ENCODE measurements at places on chromosomes 2 and 18.

DNA sequence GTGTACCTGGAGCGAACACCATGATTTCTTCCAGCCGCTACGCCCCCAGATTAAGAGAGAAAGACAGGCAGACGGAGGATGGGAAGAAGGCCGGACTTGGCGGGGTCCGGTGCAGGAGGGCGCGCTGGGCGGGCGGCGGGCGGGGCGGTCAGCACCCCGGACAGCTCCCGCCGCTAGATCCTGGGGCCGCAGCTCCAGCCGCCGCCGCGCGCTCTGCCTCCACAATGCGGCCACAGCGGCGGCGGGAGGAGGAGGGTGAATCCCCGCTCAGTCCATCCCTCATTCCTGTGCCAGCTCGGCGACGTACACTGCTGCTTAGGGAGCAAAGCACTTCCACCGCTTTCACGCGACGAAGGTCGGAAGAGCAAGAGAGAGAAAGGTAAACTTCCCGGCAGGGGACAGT lies at the start of gene AKAIN1:
Gene AKAIN1, minus strand, starts transcription at position 226 of the 403 bp plus-strand sequence. Its CDS starts 204 bp downstream, at position 22.
- peak; percentile 15 for DNase-seq

DNA sequence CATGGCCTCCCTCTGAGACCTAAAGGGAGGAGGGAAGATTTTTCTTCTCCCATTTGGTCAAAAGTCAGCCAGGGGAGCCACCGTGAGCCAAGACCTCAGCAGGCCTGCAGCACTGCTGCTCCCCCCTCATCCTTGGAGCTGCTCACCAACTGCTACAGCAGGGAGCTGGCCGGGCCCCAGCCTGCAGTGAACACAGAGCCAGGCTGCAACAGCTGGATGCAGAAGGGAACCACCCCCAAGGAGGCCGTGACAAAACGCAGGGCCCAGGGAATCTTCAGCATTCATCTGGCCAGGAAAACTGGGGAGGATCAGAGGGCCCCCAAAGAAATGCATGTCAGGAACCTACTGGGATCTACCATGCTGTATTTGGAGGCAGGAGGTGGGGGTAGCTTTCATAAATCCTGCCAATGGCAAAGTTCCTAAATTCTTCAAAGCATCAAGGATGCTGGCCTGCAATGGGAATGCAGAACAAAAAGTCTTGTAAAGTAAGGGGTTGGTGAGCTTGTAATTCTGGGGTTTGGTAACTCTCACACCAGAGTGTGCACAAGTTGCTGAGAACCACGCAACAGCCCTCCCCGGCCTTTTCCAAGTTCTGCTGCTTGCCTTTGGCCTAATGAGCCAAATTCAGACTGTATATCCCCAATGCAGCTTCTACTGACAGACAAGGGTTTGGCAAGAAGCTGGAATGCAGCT lies 61.0 kb downstream of the CACNB4 start:
- no peak for DNase-seq

GRCh38 chr2:68748568-68748967 lies 14.0 kb downstream of the ARHGAP25 start:
- DNase-seq = no peak

GRCh38 chr2:203893840-203894239 lies 26.3 kb downstream of the CTLA4 start:
- DNase-seq = no peak

DNA sequence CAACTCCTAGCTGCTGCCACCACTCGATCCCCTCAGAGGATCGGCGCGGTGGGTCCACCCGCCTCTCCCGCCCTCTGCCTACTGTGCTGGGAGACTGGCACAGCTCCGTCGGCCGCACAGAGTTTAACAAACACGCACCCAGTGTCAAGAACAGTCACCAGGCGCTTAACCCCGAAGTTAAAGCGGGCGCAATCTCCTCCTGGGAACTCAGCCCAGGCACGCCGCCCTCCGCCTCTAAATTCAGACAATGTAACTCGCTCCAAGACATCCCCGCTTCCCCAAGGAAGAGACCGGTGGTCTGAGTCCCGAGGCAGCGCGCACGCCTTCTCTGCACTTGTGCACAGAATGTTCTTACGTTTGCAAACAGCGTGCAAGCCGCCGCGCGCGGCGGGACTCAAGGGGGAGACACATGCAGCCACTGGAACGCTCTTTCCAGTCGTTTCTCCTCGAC lies 533 bp downstream of the CXCR4 start:
- peak; percentile 30 for DNase-seq

GRCh38 chr2:184835398-184835715 lies 237.0 kb downstream of the ZNF804A start:
- DNase-seq = no peak

- DNase-seq = no peak
Observed at GRCh38 chr18:36831139-36831538, 2.2 kb downstream of the KIAA1328 start.

DNA sequence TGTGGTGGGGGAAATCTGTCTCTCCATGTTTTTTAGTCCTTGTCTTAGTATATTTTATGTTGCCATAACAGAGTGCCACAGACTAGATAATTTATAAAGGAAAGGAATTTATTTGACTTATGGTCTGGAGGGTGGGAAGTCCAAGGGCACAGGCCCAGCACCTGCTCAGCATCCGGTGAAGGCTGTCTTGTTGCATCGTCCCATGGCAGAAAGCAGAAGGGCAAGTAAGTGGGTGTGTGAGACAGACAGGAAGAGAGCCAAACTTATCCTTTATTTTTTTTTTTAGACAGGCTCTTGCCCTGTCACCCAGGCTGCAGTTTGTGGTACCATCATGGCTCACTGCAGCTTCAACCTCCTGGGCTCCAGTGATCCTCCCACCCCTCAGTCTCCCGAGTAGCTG lies 98.1 kb downstream of the HS1BP3 start:
- DNase-seq = no peak

DNA sequence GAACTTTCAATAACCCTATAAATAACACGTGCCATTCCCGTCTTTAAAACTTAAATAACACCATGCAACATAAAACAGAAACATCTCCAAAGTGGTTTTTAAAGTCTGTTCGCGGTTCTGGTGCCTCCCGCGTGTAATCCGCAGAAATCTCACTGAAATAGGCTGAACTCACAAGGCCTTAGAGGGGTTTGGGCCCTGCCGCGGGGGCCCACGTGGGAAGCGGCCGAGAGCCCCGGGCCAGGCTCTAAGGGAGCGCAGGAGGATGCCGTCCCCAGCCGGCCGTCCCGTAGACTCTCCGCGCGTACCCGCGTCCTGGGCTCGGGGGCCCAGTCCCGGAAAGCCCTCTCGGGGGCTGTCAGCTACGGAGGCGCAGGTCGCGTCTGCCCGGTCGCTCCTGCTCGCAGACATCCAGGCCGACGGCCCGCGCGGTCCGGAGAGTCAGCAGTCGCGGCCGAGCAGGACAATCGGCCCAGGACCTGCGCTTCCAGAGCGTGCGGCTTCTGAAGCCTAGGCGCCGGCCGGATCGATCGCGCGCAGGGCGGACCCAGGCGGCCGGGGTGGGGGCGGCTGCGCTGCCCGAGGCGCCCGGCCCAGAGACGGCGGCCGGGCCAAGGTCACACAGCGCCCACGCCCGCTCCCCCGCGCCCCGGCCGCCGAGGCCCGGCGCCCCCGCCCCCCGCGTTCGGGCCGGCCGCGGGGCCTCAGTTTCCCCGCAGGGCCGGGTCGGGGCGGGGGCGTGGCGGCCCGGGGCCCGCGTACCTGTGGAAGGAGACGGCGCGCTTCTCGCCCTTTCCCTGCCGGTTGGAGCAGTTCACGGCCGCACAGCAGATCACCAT lies 558 bp downstream of the THAP4 start:
- DNase-seq = peak; percentile 28

DNA sequence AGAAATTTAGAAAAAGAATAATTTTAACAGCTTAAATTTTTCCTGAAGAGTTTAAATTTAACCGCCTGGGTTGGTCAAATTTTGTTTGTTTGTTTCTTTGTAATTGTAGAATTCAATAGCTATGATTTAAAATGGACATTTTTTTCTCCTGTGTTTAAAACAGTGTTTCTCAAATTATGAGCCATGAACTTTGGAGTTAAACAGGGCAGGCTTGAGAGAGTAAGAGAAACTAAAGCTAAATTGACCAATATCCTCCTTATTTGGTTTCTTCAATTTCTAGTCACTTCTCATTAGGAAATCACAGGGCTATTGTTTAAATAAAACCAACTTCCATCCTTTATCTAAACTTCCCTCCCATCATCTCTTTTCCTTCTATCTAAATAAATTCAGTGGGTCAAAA lies 21.9 kb downstream of the FN1 start:
- DNase-seq = no peak

DNA sequence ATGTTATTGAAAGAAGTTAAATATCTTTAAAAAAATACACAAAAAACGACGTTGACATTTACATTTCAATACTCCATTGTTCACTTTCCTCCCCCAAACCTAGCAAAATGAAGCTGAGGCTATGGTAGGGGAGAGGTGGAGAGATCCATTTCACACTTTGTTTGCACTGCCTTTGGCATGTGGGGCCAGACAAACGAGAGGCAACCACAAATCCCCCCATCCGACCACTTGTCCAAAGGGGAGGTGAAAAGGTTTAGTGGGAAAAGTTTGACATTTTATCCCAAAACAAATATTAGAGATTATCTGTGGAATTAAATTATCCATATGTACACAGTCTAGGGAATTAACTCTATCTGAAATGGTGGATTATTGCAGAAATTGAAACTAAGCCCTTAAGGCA lies 261.7 kb upstream of the FIGN start:
- DNase-seq = no peak

DNA sequence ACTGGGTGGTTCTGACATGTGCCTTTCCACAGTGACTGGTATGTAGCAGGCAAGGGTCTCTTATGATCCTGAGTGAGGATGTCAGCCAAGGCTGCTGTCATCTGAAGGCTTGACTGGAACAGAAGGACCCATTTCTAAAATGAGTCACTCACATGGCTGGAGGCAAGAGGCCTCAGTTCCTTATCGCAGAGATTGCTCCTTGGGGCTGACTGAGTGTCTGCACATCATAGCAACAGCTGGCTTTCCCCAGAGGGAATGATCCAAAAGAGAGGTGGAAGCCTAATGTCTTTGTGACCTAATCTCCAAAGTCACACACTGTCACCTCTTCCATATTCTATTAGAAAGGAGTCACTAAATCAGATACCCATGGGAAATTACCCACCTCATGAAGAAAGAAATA lies 114.0 kb downstream of the NEDD4L start:
- DNase-seq = no peak

- DNase-seq = no peak
Observed at GRCh38 chr2:27527182-27527581, 30.5 kb downstream of the GCKR start.

GRCh38 chr2:240432430-240432819 lies 3.0 kb upstream of the GPC1 start:
- DNase-seq = no peak

DNA sequence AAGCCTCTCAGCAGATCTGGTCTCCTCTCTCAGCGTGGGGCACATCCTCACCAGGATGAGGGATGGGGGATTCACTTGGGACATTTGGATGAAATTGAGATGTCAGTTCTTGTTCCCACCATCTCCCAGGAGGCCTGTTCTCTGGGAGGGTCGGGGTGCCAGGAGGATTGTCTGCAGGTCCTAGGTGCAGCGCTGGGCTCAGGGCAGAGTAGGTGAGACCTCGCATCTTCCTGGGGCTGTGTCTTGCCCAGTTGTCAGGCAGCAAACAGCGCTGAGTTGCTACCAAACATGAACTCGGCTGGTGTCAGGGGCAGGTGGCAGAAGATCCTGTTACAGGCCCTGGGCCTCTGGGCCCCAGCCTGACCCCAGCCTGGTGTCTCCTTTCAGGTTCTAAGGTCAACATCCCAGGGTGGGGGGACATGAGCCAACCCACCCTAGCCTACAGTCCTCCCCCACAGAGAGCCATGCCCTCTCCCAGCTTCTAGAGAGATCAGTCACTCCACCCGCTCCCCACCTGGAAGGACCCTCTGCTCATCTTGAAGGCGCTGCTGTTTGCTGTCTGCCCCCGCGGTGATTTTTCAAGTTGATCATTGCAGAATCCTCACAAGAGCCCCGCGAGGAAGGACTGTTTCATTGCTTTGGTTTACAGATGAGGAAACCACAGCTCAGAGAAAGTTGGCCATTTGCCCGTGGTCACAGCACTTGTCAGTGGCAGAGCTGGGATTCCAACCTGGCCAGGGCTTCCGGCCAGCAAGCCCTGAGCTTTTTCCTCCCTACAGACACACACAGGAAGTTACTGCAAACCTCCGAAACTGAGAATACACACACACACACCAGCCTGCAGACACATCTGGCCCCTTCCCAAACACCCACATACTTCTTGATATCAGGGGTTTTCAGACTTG lies 83.9 kb downstream of the STPG4 start:
- no peak for DNase-seq

DNA sequence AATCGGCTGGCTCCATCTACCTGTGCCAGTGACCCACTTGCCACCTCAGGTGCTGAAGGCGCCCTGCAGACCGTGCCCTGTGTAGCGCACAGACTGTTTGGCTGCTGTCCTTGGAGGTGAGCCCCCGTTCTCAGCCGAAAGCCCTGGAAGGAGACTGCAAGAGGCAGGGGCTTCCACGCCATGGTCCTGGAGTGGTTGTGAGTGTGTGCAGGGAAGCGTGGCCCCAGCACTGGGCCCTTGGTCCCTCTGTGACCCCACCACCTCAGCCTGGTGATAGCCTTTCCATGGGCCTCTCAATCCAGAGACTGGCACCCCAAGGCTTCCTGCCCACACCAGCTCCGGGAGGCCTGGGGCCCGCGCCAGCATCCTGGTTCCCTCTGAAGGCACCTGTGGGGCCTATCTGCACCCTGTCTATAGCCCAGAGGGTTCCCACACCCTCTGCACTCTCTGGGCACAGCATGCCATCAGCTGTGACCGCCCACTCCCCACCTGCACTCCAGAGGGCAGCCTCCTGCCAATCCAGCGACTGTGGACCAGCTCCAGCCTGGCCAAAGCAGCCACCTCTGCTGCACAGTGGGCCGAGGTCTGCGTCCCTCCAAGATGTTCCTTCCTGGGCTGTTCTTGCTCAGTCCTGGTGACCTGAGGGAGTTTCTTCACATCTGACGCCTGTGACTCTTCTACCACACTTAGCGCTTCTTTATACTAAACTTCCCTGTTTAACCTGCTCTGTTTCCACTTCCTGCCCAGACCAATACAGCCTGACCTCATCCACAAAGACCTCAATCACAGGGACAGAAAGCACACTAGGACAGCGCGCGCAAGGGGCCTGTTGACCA lies 109.5 kb downstream of the EIPR1 start:
- DNase-seq = no peak

DNA sequence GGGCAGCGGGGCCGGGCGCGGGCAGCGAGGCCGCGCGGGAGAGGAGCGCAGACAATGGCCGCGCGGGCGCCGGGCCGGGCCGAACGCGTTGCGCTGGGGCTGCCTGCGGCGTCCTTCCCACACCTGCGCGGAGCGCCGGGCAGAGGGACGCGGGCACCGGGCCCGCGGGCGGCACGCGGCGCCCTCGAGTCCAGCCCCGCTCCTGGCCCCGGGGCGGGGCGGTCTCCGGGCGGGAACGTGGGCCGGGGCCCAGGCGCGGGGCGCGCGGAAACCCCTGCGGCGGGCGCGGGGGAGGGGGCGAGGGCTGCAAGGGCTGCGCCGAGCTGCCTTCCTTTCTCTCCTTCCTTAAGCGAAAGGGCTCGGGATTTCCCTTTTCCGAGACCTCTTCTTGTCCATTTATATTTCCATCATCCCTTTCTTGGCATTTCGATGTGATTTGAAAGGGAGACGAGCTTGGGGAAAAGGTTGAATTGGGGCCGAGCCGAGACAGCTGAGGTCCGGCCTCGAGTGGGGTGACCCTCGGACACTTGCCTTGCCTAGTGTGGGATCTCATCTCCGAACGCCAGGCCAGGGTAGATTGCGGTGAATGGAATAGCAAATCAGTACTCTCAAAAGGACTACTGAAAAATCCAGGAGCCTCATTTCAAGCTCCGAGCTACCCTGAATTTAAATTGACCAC lies 676 bp downstream of the KLHL23 start:
- DNase-seq = peak; percentile 21

GRCh38 chr2:239604861-239605260 lies 204.0 kb upstream of the HDAC4 start:
- DNase-seq = no peak
